Activated T-cell treated with anti-CD3 and anti-CD28 coated beads for 4 hours (primary cell): ENCODE measurements at places on chromosomes 7 and 10.

DNA sequence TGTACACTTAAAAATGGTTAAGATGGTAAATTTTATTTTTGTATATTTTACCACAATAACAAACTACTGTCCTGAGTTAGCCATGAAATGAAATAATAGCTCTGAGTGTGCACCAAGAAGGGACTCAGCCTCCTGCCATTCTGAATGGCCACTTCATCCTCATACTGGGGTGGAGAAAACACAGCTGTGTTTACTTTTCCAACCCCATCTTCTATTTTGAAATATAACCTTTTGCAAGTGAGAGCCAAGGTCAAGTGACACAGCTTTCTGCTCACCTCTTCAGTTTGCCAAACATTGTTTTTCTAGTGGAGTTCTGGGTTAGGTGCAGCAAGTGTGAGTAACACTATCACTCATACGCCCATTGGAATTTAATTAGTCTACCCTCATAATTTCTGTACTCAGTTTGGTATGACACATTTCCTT lies 107.4 kb upstream of the GLCCI1 start:
- no peak for DNase-seq

- no peak for DNase-seq
These were observed 14.0 kb upstream of the INSIG1 start for GRCh38 chr7:155283565-155284194.

GRCh38 chr10:101675115-101675514 lies 19.9 kb downstream of the FBXW4 start:
- DNase-seq = no peak

GRCh38 chr10:75788394-75789205 lies 357.2 kb downstream of the LRMDA start:
- no peak for DNase-seq

DNA sequence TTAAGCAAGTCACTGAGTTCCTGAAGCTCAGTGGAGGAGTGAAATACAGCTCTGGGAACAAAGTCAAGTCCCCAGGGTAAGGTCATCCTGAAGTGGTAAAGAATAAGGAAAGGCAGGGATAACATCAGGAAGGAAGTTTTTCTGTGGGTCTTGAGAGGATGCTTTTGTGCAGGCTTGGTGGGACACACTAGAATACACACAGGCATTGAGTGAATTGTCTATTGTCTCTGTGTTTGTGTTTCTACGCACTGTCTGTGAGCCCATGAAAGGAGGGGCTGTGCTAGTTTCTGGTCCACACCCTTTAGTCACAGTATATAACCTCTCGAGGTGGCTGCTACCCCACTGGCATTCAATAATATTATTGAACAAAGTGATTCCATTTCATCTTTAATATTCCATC lies 95.8 kb upstream of the ABCB5 start:
- no peak for DNase-seq

- DNase-seq = no peak
These were observed 175.4 kb downstream of the SKAP2 start for GRCh38 chr7:26688936-26689506.

DNA sequence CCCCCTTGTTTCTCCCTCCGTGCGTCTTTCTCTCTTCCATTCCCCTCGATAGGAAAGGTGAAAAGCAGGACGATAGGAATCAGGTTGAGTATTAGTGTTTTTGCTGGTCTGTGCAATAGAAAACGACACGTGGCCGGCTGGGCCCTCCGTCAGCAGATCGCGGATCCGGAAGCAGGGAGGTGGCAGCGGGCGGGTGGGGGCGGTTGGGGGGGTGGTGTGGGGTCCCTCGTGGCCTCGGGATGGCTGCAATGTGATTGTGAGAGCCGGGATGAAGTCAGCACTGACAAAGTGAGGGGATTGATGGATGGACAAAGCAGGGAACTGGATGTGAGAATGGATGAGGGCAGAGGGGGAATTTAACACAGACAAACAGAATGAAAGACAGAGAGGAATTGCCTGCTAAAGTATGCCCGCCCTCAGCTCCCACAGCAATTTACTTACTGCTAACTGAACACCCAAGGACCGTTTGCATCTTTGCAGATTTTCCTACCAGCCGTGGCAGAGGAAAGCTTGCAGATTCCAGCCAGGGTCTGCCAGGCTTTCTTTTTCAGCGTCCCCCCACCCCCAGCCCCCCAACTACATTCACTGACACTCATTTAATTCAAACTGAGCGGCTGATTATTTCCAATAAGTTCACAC lies 280.9 kb downstream of the LRMDA start:
- no peak for DNase-seq
